ENCODE measurements at places on chromosomes 2 and 18.

- DNase-seq = no peak
Measured at GRCh38 chr2:176477336-176477735, 208.1 kb downstream of the MTX2 start.

DNA sequence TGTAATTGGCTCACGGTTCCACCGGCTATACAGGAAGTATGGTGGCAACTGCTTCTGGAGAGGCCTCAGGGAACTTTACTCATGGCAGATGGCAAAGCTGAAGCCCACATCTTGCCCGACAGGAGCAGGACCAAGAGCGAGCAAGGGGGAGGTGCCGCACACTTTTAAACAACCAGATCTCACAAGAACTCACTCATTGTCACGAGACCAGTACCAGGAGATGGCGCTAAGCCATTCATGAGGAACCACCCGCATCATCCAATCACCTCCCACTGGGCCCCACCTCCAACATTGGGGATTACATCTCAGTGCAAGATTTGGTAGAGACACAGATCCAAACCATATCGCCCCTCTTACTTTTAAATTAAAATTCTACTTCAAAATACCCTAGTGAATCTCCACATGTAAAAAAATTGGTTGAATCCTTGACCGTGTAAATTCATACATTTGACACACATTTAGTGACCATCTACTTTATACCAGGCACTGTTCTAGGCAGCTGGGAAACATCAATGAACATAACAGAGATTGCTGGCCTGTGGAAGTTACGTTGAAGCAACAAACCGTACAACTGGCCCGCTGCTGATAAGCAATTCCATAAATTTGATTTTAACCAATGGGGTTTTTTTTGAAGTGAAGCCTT, 87.6 kb downstream of the ALPK2 start:
- DNase-seq = no peak

GRCh38 chr2:33782395-33783230, 183.5 kb upstream of the FAM98A start:
- DNase-seq = no peak

- DNase-seq = peak; percentile 48
Measured at GRCh38 chr2:239283288-239283945, 117.4 kb downstream of the HDAC4 start.

DNA sequence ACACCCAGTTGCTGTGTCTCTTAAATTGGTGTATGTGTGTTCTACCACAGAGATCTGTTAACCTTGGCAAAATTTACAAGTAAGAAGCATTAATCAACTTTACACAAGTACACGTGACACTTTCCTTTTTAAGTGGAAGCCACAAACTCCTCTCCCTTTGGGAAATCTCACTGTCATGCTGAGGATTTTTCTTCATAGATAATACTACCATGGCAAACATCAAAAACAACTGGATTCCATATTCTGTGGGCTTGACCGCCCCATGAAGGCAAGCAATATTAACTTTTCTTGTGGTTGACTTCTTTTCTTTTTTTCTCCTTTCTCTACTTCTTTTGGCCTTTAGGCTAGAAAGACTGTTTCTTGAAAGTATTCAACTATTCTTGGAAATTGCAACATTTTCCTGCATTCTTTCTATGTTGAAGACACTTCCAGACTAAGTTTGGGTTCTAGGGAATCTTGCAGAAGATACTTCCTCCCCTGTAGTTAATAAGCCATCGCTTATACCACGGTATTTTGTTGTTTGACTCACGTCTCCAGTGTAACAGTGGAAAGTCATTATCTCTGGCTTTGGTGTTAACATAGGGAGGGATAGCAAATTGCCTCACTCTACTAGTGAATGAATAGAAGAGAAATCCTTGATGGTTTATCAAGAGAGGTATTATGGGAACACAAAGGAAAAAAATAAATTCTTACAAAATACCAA, 79.5 kb downstream of the SLC8A1 start:
- DNase-seq = no peak

GRCh38 chr2:27849558-27850205, 40.5 kb downstream of the RBKS start:
- DNase-seq = no peak

GRCh38 chr2:126878601-126879000, 20.1 kb upstream of the TEX51 start:
- DNase-seq = no peak

DNA sequence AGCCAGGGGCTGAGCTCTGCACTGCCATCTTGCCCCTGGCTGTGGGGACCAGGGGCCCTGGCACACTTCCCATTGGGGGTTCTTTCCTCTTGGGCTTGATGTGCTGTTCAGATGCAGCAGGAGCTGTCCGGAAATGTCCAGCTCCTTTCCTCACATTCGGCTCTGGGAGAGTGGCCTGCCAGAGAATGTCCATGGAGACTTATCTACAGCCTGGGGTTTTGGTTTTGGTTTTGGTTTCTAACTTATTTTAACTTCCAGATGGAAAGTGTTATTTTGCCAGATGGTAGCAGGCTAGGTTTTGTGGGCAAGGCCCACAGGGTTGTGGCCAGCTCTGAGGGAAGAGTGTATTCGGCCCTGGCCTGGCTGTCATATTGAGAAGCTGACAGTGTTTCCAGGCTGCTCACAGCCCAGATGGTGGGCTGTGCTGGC, 177.3 kb downstream of the ANKRD30B start:
- no peak for DNase-seq

GRCh38 chr18:46629361-46629760, 27.7 kb downstream of the LOXHD1 start:
- DNase-seq = no peak

DNA sequence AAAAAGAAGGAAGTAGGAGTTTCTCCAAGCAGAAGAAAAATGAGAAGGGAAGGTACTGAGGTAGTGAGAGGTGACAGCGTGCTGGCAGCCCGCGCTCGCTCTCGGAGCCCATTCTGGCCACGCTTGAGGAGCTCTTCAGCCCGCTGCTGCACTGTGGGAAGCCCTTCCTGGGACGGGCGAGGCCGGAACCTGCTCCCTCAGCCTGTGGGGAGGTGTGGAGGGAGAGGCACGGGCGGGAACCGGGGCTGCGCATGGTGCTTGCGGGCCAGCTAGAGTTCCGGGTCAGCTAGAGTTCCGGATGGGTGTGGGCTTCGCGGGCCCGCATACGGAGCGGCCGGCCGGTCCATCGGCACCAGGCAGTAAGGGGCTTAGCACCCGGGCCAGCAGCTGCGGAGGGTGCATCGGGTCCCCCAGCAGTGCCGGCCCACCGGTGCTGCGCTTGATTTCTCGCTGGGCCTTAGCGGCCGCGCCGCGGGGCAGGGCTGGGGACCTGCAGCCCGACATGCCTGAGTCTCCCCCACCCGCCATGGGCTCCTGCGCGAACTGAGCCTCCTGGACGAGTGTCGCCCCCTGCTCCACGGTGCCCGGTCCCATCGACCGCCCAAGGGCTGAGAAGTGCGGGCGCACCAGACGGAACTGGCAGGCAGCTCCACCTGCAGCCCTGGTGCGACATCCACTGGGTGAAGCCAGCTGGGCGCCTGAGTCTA, 11.1 kb upstream of the CYS1 start:
- no peak for DNase-seq
